ENCODE measurements at places on chromosomes 12 and 14.

GRCh38 chr14:55718551-55718950, 138.5 kb downstream of the KTN1 start:
- no peak for DNase-seq

- DNase-seq, result no peak
Measured at GRCh38 chr12:104930388-104931326, 27.4 kb downstream of the SLC41A2 start.

GRCh38 chr14:80902608-80903007, 38.9 kb downstream of the CEP128 start:
- DNase-seq, result no peak

DNA sequence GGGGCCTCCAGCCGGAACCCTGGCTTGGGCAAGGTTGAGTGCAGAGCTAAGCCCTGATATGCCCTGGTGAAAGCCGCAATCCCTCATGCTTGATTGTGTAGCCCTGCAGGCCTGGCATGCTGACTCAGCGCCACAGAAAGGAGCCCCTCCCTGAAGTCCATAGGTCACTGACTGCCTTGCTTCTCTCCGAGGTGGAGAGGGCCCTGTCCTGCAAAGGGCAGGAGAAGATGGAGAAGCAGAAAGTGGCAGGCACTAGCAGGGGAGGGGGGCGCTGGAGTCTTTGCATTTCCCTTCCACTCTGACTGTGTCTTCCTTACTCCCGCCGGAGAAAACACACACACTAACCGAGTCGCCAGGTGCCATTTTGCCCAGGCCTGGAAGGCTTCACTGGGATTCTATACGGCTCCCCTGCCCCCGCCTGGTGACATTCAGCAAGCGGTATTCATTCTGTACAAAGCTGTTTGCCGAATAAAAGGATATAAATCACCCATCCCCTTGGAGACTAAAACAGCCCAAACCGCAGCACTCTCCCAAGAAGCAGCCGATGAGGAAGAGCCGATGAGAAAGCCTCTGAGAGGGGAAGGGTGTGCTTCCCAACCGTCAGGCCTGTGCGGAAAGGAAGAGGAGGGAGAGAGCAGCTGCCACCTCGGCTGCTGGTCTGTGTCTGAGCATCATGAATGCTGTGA, 69.8 kb downstream of the SLC6A12 start:
- DNase-seq, result no peak

- DNase-seq, result no peak
Measured at GRCh38 chr12:106074361-106074705, 64.4 kb downstream of the NUAK1 start.

Measured in effector memory CD4-positive, alpha-beta T cell (primary cell).